IMR-90 (cell line): ENCODE measurements at places on chromosomes 6 and 20.

- DNase-seq, result no peak
Observed at GRCh38 chr6:62393608-62394007, 107.6 kb upstream of the KHDRBS2 start.

GRCh38 chr6:168118935-168119334, 39.9 kb upstream of the FRMD1 start:
- no peak for DNase-seq

GRCh38 chr6:163170294-163170883, 244.1 kb upstream of the QKI start:
- no peak for DNase-seq

DNA sequence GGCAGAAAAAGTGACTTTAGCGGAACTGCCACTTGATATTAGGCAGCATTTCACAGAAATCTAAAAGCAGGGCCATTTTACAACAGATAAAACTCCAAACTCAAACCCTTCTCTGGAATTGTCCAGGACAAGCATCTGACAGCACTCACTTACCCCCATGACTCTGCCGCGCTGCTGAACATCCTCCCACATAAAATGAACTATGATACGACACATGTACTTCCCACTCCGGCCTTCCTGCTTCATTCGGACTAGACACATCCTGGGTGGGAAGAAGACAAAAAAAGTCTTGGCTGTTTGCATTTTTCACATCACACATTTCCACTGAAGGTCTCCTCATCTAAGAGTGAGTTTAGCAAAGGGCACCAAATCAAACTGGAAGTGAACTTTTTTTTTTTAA, 54.8 kb upstream of the FAM83C start:
- DNase-seq, result no peak

- no peak for DNase-seq
Observed at GRCh38 chr20:31914170-31914569, 37.7 kb downstream of the PDRG1 start.

DNA sequence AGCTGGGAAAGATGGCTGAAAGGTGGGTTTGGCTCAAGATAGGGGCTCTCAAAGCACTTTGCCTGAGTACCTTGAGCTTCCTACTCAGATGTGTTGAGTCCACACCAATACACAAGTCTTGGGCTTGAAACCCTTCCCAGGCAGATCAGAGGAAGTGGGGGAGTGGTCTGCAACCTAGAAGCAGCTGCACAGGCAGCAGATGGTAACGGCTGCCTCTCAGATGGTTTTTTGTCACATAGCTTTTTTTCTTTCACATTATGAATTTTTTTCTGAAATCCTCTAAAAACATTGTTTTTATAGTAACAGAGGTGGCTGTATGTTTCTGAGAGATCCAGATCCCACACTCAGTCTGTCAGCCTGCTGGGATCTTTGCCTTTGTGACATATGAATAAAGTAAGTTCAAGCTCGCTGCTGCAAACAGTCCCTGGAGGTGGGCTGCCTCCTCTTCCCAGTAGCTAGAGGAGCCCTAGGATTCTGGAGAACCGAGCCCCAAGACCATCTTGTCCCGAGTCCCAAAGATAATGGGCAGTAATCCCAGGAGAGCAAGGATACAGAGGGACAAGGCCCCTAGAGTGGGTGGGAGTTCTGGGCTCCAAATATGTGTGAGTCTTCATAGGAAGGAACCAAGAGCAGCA, 97.1 kb upstream of the TOP1 start:
- no peak for DNase-seq

DNA sequence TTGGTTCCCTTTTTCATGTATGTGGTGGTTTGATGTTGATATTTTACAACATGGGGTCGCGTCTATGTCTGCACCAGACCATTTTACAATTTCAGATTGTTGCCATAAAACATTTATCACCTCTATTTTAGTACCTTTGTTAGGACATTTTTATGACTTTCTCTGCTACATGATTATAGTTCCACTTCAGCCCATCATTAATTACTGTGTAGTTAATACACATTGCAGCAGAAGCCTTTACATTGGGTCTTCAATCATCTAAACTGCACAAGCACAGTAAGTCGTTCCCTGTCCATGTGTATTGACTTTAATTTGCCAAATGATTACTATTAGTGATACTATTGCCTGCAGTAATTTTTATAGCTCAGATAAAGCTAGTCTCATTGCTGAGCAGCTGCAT, 15.7 kb upstream of the TMEM217 start:
- no peak for DNase-seq

- no peak for DNase-seq
Observed at GRCh38 chr20:45701873-45702272, at the start of gene WFDC13. Gene WFDC13 (plus strand): TSS chr20:45702038. CDS start chr20:45702124, 86 bp downstream.

- DNase-seq, result no peak
Observed at GRCh38 chr6:117477988-117478852, 4.3 kb upstream of the DCBLD1 start.

DNA sequence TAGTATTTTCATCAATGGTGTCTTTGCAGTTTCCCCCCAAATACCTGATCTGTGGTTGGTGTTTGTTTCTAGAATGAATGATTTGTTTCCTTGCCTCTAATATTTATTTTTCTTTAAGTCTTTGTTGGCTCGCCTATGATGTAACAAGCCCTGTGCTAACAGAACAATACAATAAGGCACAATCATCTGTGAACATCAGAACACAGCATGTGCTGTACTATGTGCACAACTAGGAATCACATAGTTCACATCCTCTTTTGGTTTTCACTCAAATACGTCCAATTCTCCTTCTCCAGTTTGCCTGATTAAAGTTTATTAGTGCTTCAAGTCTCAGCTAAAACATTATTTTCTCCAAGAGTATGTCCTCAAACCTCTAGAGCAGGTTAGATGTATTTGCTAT, 613.1 kb downstream of the EPHA7 start:
- DNase-seq, result no peak

GRCh38 chr6:85416049-85416448, 33.8 kb upstream of the NT5E start:
- DNase-seq, result peak; percentile 67

- DNase-seq, result no peak
Observed at GRCh38 chr6:53363341-53364079, 14.8 kb upstream of the ELOVL5 start.

GRCh38 chr20:12984069-12984765, 24.6 kb upstream of the SPTLC3 start:
- DNase-seq, result no peak

- peak; percentile 47 for DNase-seq
Observed at GRCh38 chr20:5033566-5033965, 32.3 kb upstream of the SLC23A2 start.

- DNase-seq, result no peak
Observed at GRCh38 chr6:89028774-89029173, 51.8 kb upstream of the PNRC1 start.

GRCh38 chr6:152270301-152270925, 366.7 kb downstream of the SYNE1 start:
- peak; percentile 70 for DNase-seq

DNA sequence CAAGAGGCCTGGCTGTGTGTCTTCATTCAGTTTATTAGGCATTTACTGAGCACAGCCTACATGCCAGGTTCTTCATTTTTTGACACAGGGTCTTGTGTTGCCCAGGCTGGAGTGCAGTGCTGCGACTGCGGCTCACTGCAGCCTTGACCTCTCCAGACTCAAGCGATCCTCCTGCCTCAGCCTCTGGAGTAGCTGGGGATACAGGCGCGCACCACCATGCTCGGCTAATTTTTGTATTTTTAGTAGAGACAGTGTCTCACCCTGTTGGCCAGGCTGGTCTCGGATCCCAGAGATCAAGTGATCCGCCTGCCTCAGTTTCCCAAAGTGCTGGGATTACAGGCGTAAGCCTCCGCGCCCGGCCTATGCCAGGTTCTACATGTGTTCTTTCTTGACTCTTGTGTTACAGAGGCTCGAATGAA, 601 bp upstream of the ATRN start:
- DNase-seq, result no peak

DNA sequence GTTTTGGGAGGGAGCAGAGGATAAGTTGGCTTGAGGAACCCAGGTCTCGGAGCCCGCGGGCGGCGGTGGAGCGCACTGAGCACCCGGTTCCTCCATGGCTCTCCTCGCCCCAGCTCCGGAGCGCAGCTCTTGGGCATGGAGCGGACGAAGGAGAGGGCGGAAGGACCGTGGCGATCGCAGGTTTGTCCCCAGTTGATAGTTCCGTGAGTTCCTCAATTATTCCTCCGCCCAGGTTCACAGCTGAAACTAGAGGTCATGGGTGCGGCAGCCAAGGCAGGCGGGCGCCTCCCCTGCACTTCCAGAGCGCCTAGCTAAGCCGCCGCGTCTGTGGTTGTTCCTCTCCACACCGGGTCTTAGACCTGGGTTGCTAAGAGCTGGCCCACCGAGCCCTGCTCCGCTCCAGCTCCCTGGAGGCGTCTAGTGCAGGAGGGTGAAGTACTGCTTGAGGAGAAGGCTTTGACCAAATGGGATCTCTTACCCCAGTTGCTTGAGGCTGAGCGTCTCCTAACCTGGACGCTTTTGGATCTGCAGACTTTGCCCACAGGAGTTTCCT, at the start of gene HTR1B:
Gene HTR1B, minus strand, starts transcription at position 184 of the 553 bp plus-strand sequence. Its CDS starts 88 bp downstream, at position 96.
- peak; percentile 14 for DNase-seq

DNA sequence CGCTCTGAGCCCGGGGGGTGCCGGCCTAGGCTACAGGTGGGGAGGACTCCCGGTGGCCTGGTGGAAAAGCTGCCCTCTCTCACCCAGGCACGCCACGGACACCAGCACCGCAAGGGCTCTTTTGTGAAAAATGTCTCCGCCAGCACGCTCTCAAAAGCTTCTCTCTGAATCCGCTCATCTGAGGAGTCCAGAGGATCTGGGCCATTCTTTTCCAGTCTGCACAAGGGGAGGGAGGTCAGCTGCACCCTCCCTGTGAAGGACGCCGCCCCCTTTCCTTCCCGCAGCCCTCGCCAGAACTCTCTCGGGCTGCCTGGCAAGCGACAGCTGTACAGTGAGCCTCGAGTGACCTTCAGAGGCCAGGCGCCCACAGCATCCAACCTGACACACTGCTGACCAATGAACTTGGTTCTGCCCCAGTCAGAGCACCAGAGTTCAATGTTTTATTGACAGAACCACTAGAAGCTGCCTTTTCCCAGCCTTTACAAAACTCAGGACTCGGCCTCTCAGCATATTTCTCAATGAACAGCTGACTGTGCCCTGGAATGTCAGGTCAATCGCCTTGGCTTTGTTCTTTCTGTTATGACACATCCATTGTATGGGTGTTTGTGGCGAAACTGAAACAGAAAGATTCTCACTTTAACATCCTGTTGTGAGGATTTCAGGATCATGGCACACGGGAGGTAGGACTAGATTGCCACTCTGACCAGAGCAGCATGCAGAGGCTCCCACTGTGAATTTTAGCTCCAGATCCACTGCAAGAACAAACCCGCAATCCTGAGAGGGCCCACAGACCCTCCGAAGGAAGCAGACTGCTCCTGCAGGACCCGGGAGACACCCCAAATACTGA, 26.7 kb downstream of the SERPINB9 start:
- DNase-seq, result peak; percentile 81

GRCh38 chr6:132190815-132191175, 210.5 kb downstream of the MOXD1 start:
- peak; percentile 65 for DNase-seq

DNA sequence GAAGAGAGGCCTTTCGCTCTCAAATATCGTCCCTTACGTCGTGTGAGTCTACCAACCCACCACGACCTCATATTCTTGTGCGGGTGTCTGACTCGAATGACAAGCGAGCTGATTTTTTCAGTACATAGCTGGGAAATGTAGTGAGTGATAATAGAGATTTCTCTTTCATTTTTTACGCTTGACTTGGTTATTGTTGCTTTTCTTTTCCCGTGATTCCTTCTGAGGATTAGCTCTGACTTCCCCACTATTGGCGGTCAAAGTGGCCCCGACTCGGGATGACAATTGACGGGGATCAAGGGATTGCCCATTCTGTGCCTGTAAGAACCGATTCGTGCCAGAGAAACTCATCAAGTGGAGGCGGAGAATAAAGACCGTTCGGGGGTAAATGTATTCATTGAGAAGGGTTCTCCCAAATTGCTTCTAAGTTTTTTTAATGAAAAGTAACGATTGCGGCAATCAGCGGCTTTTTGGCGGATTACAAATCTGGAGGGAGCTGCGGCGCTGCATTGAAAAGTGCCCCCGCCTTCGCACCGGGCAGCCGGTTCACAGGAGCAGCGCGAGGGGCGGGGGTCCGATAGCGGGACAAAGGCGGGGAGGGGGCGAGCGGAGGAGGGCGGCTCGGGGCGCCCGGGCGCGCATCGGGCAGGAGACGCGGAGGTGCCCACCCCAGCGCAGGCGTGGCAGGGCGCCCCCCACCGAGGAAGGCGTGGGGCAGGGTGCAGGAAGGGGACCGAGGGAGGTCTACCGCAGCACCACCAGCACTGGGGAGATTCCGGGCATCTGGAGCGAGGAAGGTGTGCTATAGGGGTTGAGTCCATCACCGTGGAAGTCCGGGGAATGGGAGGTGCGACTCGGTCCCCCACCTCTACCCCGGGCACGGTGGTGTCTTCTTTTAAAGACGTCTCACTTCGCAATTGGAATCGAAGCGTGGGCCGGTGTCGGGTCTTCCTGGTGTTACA, 44.5 kb upstream of the OSTM1 start:
- DNase-seq, result no peak

DNA sequence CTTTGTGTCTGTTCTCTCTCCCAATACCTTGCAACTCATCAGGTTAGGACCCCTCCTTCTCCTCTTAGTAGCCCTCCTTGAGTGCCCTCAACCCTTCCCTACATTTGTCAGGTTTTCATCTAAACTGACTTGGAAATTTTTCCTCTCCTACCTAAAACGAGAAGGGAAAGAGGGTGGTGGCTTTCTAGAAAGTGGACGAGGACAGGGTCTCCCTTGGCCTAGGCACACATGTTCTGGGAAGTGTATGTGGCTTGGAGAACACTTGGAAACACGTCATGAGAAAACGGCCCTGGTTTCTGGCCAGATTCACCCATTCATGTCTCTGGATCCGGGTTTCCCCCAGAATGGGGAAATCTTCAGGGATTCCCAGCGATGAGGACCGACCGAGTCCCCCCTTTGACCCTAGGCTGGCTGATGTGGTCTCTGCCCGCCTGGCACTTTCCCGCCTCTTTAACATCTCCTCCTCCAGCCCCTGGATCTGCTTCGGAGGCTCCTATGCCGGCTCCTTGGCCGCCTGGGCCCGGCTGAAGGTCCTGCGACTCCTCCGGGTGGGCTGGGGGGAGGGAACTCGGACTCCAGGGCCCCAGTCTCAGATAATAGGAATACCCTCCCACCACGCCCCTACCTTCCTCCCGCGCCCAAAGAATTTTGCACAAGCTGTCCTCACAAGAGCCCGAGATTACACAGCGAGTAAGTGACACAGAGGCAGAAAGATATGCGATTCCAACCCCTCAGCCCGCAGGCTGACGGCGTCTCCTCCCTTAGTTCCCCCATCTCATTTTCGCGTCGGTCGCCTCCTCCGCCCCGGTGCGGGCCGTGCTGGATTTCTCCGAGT, 3.0 kb downstream of the PRSS16 start:
- DNase-seq, result no peak

- DNase-seq, result no peak
Observed at GRCh38 chr6:46356543-46356942, 134.7 kb downstream of the RCAN2 start.

- peak; percentile 82 for DNase-seq
Observed at GRCh38 chr6:7050872-7051779, 56.6 kb upstream of the RREB1 start.

GRCh38 chr6:116247285-116247684, 6.6 kb downstream of the TSPYL4 start:
- no peak for DNase-seq

- DNase-seq, result no peak
Observed at GRCh38 chr6:81085431-81085790, 667.1 kb downstream of the TENT5A start.
